Activated CD8-positive, alpha-beta memory T cell treated with anti-CD3 and anti-CD28 coated beads for 1 hour (primary cell): ENCODE measurements at places on chromosomes 11 and 22.

DNA sequence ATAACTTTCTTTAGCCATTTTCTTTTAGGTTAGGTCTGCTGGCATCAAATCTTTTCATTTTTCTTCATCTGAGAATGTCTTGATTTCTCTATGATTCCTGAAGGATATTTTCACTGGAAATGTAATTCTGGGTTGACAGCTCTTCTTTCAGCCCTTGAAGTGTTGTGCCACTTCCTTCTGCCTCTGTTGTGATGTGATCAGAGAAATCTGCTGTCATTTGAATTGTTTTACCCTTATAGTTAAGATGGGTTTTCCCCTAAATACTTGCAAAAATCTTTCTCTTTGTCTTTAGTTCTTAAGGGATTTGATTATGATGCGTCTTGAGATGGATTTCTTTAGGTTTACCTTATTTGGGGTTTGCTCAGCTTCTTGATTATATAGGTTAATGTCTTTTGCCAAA lies 23.0 kb downstream of the USP47 start:
- DNase-seq, result no peak

- no peak for DNase-seq
Measured at GRCh38 chr22:45502215-45503049, at the start of gene FBLN1. TSS of gene FBLN1 (plus strand) at chr22:45502883. CDS start at chr22:45502986, 103 bp downstream.

DNA sequence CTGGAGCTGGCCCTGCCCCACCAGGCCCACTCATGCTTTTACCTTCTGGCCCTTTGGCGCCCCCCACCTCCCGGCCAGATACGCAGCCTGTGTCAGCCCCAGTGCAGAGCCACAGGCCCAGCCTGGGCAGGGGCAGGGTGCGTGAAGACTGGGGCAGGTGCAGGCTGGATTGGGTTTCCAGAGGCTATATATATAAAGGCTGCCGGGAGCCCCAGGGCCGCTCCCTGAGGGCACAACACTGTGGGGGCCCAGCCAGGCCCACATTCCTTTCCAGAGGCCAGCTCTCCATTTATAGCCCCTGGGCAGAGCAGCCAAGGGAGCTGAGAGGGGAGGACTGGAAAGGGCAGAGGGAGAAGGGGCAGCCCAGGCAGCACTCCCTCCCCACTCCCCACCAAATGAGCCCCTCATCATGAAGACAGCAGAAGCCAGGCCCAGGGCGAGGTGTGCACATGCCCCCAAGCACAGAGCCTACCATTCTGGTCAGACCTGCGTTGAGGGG lies 5.0 kb upstream of the MYOD1 start:
- DNase-seq, result no peak

GRCh38 chr22:38347944-38348750 lies 30.9 kb upstream of the CSNK1E start:
- no peak for DNase-seq

DNA sequence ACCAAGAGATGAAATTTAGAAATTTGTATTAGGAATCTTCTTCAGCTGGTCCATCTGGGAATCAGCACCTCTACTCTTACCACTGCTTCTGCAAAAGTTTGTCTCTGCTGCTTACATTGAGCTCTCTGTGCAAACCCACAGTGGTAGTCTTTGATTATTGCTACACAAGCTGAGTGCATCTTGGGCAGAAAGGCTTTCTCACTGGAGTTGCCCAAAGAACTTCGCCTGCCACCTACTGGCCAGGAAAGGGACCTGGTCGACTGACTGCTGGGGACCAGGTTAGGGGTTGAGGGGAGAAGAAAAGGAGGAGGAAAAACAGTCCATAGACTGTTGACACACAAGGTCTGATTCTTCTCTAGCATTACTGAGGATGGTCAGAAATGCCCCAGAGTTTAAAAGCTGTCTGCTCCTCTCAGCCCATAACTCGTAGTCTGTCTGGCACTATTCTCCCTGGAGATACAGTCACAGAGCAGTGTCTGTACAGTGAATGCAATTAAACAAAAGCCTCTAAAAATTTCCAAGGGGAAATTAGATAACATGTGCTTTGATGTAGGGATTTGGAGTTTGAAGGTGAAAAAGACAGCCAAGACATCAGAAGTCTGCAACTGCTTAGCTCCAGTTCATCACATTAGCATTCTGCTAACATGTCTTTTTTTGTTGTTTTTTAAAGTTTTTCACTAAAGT lies 215.0 kb upstream of the CTSC start:
- no peak for DNase-seq

DNA sequence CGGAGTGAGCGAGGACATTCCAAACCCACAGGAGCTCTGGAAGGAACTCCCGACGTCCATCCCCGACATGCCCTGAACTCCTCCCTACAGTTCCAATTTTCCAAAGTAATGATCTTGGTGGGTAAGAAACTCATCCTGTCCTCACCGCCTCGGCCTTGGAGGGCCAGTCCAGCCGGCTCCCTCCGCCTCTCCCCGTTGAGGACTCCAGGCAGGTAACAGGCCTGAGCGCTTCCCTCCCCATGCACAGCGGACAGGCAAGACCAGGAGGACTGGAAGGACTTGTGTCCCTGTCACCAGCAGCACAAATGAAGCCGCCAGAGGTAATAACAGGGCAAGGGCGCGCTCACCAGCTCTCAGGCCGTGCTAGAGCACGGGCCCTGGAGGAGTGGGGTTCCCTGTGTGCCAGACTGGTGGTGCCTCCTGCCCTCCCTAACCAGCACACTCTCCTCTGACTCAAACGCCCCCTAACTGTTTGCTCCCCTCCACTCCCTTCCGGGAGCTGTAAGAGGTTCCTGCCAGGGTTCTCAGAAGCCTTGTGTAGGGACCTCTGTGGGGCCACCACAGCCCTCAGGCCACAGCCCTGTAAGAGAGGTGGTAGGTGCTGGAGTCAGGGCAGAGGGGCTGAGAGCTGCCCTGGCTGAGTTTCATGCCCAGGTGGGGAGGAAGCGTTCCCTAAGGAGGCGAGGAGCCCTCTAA lies 17.1 kb downstream of the OVOL1 start:
- no peak for DNase-seq

GRCh38 chr22:48718818-48719500 lies 1108.7 kb downstream of the BRD1 start:
- DNase-seq, result no peak

DNA sequence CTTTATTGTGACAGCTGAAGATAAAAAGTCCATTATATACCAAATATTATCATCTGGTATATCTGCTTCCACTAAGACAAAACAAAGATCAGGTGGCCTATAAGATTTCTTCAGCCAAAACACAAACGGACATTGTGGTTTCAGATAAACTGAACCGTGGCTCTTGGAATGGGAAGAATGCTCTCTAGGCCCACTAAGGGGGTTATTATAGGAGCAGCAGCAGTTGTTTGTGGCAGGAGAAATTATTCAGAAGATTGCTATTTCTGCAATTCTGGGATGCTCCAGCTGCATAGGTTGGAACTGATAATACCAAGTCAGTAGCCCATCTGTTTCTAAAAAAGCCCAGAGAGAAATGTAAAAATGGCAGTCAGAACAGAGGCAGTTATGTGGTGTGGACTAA lies 145.3 kb downstream of the NCAM1 start:
- DNase-seq, result no peak

- no peak for DNase-seq
Measured at GRCh38 chr22:30665786-30666185, 1.9 kb downstream of the DUSP18 start.

- DNase-seq, result no peak
Measured at GRCh38 chr22:44838316-44839016, 86.1 kb downstream of the ARHGAP8 start.

GRCh38 chr11:132486060-132486459 lies 1046.2 kb downstream of the OPCML start:
- no peak for DNase-seq

DNA sequence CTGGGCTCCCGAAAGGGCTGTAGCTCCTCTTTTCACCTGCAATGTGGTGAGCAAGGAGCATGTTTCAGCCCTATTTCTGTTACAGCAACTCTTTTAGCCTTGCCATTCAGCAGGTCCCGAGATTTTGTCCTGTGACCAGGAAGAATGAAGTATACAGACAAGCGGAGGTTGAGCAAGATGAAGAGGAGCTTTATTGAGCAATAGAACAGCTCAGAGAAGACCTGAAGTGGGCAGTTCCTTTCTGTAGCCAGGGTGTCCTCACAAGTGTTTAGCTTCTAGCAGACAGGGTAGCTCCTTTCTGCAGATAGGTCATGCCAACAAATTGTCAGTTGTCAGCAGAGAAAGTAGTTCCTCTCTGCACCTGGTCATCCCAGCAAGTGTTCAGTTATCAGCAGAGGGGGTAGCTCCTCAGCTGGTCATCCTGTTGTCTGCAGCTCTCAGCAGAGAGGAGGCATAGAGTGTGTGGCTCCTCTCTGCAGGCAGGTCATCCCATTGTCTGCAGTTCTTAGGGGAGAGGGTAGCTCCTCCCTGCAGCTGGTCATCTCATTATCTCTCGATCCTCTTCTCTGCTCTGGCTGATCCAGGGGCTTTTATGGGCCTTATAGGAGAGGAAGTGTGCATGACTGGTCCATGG lies 5.4 kb upstream of the OR56A4 start:
- no peak for DNase-seq

- no peak for DNase-seq
Measured at GRCh38 chr22:35783943-35784614, 66.4 kb downstream of the APOL5 start.

GRCh38 chr11:68792400-68792966 lies 41.2 kb upstream of the TESMIN start:
- no peak for DNase-seq

DNA sequence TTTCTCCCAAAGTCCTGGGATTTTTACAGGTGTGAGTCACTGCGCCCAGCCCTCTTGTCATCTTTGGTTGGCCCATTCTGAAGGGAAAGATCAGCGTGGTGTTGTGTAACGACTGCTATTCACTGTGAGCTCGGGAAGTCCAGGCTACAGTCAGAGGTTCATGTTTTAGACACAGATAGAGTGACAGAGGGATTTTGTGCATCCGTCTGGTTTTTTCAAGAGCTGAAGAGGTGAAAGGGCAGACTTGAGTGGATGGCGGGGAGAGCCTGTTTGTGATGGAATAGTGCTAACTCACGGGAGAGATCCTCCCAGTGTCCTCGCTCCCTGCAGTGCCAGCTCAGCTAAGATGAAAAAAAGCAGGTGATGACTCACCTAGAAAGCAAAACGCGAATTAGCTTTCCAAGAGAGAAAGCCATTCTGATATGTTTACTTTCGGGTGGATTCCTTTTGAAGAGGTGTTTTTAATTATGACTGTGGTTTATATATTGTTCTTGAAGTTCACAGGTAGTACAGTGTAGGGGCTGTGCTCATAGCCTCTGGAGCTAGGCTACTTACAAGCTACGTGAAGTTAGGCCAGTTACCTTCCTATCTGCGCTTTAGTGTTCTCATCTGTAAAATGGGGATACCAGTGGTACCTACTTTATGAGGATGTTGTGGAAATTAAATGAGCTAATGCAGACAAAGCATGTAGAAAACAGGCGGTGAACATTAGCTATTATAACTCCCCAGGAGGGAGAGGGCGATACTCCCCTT lies 67.2 kb downstream of the C11orf91 start:
- no peak for DNase-seq

DNA sequence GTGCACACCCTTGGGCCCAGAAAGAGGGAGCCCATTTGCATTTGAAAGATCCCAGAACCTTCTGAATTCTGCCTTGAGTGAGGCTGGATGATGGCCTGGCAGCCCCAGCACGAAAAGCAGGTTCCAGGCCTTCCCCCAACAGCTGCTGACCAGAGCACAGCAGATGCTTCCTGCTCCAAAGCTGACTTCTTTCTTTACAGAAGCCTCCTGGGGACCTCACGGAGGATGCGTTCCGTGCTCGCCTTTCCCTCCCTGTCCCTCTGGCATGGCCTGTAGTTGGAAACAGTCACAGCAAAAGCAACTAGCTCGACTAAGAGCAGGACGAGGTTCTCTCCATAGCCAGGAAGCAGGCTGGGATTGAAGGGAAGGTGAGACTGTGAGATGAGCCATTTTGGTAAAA lies 107.7 kb upstream of the B3GAT1 start:
- DNase-seq, result no peak

GRCh38 chr22:26681395-26681821 lies 24.0 kb downstream of the MIAT start:
- DNase-seq, result no peak

- DNase-seq, result no peak
Measured at GRCh38 chr11:84564180-84564866, 1062.8 kb downstream of the DLG2 start.

DNA sequence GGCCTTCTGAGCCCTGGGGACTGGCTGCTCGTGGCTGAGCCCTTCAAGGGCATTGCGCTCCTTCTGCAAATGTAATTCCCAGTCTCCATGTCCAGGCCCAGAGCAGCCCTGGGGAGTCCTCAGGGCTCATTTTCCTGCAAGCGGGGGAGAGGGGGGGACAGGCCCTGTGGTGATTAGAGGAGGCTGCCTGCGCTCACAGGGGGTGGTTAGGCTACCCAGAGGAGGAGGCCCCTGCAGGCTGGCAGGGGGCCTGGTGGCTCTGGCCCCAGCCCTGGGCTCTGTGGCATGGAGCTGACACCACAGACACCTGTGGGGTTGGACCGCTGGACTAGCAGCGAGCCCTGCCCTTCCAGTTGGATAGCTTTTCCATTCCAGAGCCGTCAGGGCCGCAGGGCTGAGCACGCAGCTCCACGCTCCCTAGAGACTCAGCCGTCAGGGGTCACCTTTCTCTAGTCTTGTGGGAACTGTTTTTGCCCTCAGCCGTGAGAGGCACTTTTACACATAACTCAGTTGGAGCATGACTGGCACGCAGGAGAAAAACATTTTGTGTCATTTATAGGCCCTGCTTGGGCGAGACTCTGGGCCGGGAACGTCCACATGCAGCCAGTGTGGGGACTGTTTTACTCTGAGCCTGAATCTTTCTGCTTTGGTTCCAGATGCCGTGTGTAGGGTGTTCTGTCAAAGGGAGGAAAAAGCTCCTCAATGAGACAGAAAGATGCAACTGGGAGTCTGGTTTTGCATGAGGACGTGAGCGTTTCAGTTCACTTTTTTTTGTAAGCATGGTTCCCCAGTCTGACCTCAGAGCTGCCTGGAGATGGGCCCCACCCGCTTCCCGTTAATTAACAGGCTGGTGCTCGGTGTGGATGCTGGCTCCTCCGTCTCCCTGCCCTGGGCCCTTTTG lies 58.1 kb downstream of the LRP5 start:
- no peak for DNase-seq

DNA sequence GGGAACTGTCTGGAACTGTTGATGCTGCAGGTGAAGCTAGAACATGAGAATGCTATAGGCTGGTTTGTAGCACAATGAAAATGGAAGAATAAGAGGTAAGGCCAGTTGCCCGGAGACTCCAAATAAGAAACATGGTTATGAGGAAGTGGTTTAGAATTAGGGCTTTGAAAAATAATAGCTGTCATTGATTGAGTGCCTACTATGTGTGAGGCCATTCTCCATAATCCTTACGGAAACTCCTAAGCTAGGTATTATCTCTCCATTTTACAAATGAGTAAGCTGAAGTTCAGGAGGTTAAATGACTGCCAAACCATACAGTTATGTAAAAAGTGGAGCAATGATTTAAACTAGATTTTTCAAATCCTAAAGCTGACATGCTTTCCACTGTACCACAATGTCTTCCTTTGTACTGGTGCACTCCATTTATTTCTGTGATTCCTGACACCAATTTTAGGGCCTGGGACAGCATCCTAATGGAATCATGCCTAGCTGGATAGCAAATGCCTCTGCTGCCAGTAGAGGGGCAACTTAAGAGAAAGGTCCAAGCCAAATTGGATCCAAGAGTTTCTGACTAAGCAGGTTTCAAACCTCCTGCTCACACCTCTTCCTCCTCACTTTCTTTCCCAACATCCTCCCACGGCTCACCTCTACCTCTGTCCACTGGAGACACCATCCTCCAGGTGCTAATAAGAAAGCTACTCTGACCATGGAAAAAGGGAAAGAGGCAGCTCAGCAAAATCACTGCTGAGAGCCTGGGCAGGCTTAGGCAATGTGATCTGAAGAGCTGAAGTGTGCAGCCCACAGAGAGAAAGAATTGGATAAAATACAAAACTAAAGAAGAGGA lies 46.9 kb upstream of the PICALM start:
- DNase-seq, result no peak
